ENCODE measurements at places on chromosomes 4 and X. TPM values are rescaled to one million over a fixed set of nuclear protein-coding genes. Genes with fewer than 3 reads are reported as not detected.

GRCh38 chr4:2320152-2320551 lies 58.2 kb upstream of the MXD4 start:
- no peak for DNase-seq

- no peak for DNase-seq
These were observed 154.6 kb downstream of the ATOH1 start for GRCh38 chr4:93983140-93983539.

GPR143 gene
- 1.3 TPM for total RNA-seq

PNMA5 gene
- total RNA-seq = not detected

TRAM1L1 gene
- total RNA-seq = 4.8 TPM

Measured in lung (tissue), 17 donors.